ENCODE measurements at places on chromosomes 16 and 17.

GRCh38 chr16:86345516-86345915, 164.8 kb upstream of the FOXF1 start:
- H3K27ac ChIP-seq, result no peak overlapping the region
- H3K36me3 ChIP-seq, result no peaks in the 10 kb centered on the region
- DNase-seq, result no peak
- no peaks in the 10 kb centered on the region for H3K27me3 ChIP-seq
- H3K4me1 ChIP-seq, result no peaks in the 10 kb centered on the region

GRCh38 chr16:11162586-11163268, 93.3 kb downstream of the SOCS1 start:
- H3K27ac ChIP-seq, result no peak overlapping the region
- no peaks in the 10 kb centered on the region for H3K27me3 ChIP-seq
- DNase-seq, result no peak
- peaks cover 10% of the 10 kb centered on the region for H3K36me3 ChIP-seq
- no peak overlapping the region for H3K4me3 ChIP-seq
- H3K4me1 ChIP-seq, result peaks cover under 1% of the 10 kb centered on the region

DNA sequence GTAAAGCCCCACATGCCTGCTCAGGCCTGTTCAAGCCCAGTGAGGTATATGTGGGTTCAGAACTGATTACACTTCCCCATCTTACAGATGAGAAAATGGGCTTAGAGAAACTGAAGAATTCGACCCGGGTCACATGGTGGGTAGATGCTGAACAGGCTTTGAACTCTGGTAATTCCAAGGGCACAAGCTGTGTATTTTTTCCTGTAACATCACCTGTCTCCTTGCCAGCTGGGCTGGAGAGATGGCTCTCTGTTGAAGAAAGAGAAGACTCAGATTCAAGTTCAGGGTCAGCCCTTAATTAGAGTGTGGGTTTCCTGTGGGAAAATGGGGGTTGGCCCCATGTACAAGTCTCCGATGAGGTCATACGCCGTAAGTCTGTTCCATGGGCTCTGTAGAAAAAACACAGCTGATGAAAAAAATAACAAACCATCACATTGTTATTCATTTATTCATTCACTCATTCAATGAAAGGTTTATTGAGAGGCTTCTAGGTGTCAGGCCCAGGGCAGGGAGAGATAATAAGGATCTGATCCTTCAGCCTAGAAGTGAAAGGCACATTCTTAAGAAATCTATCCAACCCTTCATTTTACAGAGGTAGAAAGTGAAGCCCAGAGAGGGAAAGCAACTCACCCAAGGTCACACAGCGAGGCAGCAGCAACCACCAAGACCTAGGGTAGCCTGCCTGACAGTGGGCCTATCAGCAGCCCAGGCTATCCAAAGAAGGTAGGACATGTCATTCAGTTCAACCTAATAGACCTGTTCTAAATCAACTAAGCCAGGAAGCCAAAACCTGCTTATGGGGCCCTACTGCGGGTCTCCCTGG, 482.8 kb downstream of the SOX9 start:
- DNase-seq, result no peak
- H3K36me3 ChIP-seq, result no peaks in the 10 kb centered on the region
- H3K27me3 ChIP-seq, result no peaks in the 10 kb centered on the region
- no peaks in the 10 kb centered on the region for H3K4me1 ChIP-seq
- H3K27ac ChIP-seq, result no peak overlapping the region
- H3K4me3 ChIP-seq, result no peak overlapping the region

DNA sequence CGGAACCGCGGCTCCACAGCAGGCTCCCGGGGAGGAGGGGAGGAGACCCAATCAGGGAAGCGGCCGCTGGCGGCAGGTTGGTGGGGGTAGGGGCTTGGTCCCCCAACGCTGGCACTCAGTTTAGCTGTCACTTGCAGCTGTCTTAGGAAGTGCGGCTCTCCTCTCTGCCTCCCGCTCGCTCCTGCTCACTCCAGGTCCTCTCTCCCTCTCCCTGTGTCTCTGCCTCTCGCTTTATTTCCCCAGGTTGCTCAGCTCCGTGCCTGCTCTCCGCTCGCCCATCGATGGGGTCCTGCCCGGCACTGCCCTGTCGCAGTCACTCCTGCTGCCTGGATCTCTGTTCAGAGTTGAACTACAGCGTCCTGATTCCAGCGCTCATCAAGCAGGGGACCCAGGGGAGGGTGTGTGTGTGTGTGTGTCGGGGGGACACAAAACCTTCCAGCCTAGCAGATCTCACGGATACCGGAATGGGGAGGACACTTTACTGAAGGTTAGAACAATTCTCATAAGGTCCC, 145.6 kb downstream of the ENGASE start:
- no peaks in the 10 kb centered on the region for H3K36me3 ChIP-seq
- no peak for DNase-seq
- peaks cover 8% of the 10 kb centered on the region for H3K27me3 ChIP-seq
- peaks cover 5% of the 10 kb centered on the region for H3K4me1 ChIP-seq
- H3K27ac ChIP-seq, result no peak overlapping the region

- no peak overlapping the region for H3K4me3 ChIP-seq
- no peak for DNase-seq
- no peak overlapping the region for H3K27ac ChIP-seq
Measured at GRCh38 chr16:88846088-88846487, 10.7 kb downstream of the GALNS start.

DNA sequence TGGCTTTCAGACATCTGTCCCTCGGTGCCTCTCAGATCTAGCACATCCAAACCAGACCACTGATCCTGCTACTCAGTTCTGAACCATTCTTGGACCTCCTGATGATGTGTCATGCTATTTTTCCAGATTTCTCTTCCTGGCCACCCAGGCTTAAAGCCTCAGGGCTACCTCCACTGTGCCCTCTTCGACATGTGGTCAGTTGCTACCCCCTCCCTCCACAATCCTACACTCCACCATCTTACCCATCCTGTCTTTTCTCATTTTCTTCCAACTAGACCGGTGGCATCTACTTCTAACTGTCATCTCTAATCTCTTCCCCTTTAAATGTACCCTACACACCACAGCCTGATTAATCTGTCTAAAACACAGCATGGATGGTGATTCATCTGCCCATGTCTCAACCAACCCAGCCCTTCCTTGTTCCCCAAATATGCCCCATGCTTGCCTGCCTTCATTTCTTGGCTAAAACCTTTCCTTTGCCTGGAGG, 478.6 kb downstream of the SLC39A11 start:
- H3K36me3 ChIP-seq, result no peaks in the 10 kb centered on the region
- no peak for DNase-seq
- H3K4me3 ChIP-seq, result no peak overlapping the region

DNA sequence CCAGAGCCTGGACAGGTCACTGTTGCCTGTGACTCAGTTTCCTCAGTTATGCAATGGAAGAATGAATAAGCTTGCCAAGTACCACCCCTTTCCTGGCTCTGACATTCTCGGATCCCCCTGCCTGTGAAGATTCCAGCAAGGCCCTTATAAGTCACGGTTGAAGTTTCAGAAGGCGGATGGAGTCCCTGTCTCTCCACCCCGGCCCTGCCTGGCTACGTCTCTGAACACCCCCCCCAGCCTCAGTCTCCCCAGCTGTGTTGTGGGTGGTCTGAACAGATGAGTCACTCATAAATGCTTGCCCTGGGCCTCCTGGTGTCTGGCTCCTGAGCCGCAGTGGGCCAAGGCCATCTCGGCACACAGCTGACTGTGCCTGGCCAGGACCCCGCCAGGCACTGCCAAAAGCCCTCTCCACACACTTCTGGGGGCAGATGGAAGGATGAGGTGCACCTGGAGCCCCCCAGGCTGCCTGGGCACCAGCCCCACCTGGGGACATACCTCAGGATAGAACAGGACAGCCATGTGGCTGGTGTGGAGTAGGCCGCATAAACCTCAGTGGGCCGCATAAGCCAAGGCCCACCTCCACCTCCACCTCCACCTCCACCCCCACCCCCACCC, 15.4 kb downstream of the VASN start:
- H3K4me3 ChIP-seq, result no peak overlapping the region
- H3K36me3 ChIP-seq, result peaks cover 77% of the 10 kb centered on the region
- DNase-seq, result no peak
- H3K27ac ChIP-seq, result no peak overlapping the region
- no peaks in the 10 kb centered on the region for H3K27me3 ChIP-seq
- H3K4me1 ChIP-seq, result no peaks in the 10 kb centered on the region

DNA sequence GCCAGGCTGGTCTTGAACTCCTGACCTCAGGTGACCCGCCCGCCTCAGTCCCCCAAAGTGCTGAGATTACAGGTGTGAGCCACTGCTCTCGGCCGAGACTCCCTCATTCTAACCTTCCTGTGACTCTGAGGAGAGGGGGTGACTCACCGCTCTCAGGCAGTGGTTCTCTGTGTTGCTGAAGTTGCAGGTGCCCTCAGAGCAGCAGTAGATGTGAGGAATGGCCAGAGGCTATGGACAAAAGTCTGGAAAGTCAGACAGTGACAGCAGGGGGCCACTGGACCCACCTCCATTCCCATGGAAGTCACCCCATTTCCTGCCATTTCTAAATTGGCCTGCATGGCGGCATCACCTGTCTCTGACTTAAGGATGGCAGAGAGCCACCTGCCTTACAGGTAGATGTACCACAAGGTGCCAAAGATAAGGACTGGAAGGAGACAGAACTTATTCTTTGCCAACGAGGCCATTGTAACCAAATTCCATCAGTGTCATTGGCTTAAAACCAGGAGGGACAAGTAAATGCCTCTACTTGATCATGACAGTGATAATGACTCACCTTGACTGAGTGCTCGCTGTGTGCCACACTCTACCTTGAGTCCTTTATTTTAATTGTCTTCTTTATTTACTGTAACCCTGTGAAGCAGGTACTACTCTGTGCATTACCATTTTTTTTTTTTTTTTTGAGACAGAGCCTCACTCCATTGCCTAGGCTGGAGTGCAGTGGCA, 15.3 kb upstream of the CNOT1 start:
- no peak for DNase-seq
- no peaks in the 10 kb centered on the region for H3K36me3 ChIP-seq
- H3K27me3 ChIP-seq, result no peaks in the 10 kb centered on the region
- no peak overlapping the region for H3K4me3 ChIP-seq

- DNase-seq, result peak; percentile 38
- H3K27me3 ChIP-seq, result peaks cover 9% of the 10 kb centered on the region
- no peaks in the 10 kb centered on the region for H3K36me3 ChIP-seq
- H3K4me3 ChIP-seq, result peak overlapping the region; percentile 24
Measured at GRCh38 chr16:4328046-4328781, 12.3 kb downstream of the GLIS2 start.

DNA sequence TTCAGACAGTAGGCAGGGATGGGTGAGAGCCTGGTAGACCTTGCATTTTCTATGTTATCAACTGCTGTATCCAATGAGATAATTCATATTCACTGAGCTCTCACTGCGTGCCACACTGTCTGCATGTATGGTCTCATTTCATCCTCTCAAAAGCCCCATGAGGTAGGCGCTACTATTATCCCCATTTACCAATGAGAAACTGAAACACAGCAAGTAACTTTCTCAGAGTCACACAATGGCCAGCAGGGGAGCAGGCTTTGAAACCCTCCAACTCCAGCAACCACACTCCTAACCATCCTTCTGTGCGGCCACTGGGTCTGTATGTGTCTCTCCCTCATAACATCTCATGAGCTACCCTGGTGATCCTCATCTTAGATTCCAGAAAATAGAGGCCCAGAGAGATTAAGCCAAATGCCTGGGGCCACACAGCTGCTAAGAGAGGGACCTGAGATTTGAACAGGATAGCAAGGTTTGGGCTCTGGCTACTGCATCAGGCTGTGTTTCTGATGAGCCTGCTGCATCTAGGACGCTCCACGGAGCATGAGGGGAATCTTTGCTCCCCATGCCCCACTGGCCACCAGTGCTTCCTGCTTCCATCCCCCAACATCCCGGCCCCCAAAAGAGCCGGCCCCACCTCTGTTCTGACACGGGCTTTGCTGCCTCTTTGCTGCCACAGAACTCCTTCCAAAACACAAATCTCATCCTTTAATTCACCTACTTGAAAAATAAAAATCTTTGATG, 3.2 kb downstream of the CCR7 start:
- H3K27ac ChIP-seq, result peak overlapping the region; percentile 91
- peaks cover 3% of the 10 kb centered on the region for H3K27me3 ChIP-seq
- H3K36me3 ChIP-seq, result no peaks in the 10 kb centered on the region
- H3K4me1 ChIP-seq, result peaks cover 97% of the 10 kb centered on the region
- H3K4me3 ChIP-seq, result peak overlapping the region; percentile 62

GRCh38 chr17:68684949-68685357, 83.8 kb upstream of the FAM20A start:
- H3K27ac ChIP-seq, result no peak overlapping the region
- no peak for DNase-seq
- H3K4me1 ChIP-seq, result no peaks in the 10 kb centered on the region
- H3K4me3 ChIP-seq, result no peak overlapping the region
- no peaks in the 10 kb centered on the region for H3K36me3 ChIP-seq

GRCh38 chr16:50272111-50272571, 5.8 kb downstream of the ADCY7 start:
- no peak overlapping the region for H3K4me3 ChIP-seq
- peaks cover 97% of the 10 kb centered on the region for H3K4me1 ChIP-seq
- H3K27ac ChIP-seq, result peak overlapping the region; percentile 93
- DNase-seq, result no peak
- H3K27me3 ChIP-seq, result no peaks in the 10 kb centered on the region

GRCh38 chr17:74647871-74648672, 24.5 kb upstream of the CD300E start:
- no peaks in the 10 kb centered on the region for H3K4me1 ChIP-seq
- DNase-seq, result no peak
- no peaks in the 10 kb centered on the region for H3K36me3 ChIP-seq
- H3K4me3 ChIP-seq, result no peak overlapping the region

- H3K27ac ChIP-seq, result no peak overlapping the region
- no peak overlapping the region for H3K4me3 ChIP-seq
- H3K4me1 ChIP-seq, result peaks cover 4% of the 10 kb centered on the region
- no peaks in the 10 kb centered on the region for H3K27me3 ChIP-seq
- H3K36me3 ChIP-seq, result no peaks in the 10 kb centered on the region
Measured at GRCh38 chr16:82915139-82915824, 288.5 kb downstream of the CDH13 start.

GRCh38 chr16:65069065-65069464, 52.8 kb downstream of the CDH11 start:
- no peaks in the 10 kb centered on the region for H3K4me1 ChIP-seq
- DNase-seq, result no peak
- H3K27me3 ChIP-seq, result no peaks in the 10 kb centered on the region
- no peaks in the 10 kb centered on the region for H3K36me3 ChIP-seq

GRCh38 chr17:77076124-77076830, 64.5 kb upstream of the SEC14L1 start:
- H3K4me1 ChIP-seq, result no peaks in the 10 kb centered on the region
- no peak for DNase-seq
- peaks cover 5% of the 10 kb centered on the region for H3K27me3 ChIP-seq
- no peak overlapping the region for H3K27ac ChIP-seq

GRCh38 chr17:12034538-12034937, 13.9 kb downstream of the MAP2K4 start:
- no peaks in the 10 kb centered on the region for H3K27me3 ChIP-seq
- DNase-seq, result no peak
- no peaks in the 10 kb centered on the region for H3K36me3 ChIP-seq
- H3K4me1 ChIP-seq, result no peaks in the 10 kb centered on the region
- H3K4me3 ChIP-seq, result no peak overlapping the region
- no peak overlapping the region for H3K27ac ChIP-seq
